ENCODE measurements at places on chromosomes 5 and 9.
A peak's percentile ranks its signal among the peaks of the same experiment; 100 is the strongest.

DNA sequence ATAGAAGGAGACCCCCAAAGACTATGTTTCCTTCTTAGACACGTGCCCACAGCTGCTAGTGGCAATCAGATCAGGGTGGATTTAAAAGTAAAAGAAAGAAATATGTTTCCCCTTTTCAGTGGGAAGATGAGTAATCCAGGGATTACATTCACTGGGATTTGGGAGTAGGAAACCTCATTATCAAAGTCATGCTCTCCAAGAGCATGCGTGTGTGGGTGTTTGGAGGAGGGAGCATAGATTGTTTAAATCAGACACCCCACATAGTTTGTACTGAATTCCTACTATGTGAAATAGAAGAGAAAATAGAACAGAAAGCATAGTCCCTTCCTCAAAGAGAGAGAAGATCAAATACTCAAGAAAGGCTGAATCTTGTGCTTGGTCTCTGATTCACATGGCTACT, 65.5 kb upstream of the TBCA start:
- DNase-seq = no peak

- no peak for DNase-seq
Measured at GRCh38 chr5:169450464-169450863, 133.1 kb upstream of the SPDL1 start.

- no peak for DNase-seq
Measured at GRCh38 chr5:138844125-138844461, 31.0 kb downstream of the LRRTM2 start.

DNA sequence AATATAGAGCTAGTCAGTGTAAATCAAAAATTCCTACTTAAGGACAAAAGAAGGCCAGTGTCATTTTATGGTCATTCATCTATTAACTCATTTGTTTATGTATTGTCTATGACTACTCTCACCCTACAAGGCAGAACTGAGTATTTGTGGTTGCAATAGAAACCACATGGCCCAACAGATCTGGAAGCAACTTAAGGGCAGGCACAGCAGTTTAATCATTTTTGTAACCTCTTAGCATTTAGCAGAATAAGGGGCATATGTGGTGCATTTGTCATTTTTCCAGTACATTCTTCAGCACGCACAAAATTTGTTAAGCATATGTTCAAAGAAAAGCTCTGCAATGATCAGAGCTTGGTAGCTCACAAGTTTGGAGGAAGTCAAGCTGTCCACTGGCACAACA, 1.1 kb downstream of the FKBP15 start:
- no peak for DNase-seq

DNA sequence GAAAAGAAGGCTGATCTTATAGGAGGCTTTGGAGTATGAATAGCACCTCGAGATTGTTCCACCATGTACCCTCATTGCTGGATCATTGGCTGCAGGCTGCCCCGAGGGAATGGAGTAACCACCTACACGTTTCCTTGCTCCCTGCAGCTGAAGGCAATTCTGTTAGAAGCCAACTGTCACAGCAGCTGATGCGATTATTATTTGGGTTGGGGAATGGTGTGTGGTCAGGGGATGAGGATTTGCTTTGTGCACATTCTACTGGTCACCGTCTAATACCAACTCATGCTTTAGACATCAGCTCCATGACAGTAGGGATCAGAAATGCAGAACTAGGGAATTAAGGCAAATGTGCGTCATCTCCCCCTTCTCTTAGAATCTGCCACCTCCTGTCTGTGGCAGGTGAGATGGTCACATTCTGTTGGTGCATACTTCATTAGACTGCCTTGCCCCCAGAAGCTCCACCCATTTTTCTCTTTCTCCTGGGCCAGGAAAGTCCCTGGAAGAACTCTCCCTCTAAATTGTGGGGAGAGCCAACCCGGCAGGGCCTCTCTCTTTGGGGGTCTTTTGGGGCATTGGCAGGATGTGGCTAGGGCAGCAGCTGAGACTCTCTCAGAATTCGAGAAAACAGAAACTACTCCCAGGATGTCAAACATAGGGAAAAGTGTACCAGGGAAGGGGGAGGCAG, 32.8 kb downstream of the NEUROG1 start:
- no peak for DNase-seq

DNA sequence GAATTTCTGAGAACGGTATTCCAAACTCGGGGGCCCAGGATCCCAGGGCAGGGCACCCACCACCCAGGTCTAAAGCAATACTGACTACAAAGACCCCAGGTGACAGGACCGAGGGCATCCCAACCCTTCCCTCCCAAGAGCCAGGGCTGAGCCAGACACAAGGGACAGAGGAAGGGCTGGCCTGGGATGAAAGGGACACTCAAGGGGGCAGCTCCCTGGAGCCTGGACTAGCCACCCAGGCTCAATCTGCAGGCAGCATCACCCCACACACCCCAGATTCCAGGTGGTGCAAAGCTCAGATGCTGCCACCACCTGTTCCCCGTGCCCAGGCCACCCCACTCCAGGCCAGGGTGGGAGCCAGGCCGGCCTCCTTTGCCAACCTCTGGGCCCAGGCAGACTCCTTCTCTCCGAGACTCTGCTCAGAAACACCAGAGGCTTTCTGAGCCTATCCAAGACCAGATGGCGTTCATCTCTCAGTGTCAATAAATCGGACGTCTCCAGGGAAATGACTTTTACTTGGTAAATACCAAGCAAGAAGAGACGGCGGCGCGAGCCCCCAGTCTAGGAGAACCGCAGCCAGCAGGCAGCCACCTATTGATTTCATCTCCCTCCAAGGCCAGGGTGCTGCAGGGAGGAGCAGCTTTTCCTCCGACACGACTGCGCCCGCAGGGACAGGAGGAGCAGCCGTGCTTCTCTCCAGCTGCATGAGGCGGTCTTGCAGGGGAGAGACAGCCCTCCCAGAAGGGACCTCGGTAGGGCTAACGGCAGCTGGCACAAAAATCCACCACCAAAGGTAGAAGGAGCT, 94.1 kb upstream of the ADAMTS2 start:
- DNase-seq = no peak

DNA sequence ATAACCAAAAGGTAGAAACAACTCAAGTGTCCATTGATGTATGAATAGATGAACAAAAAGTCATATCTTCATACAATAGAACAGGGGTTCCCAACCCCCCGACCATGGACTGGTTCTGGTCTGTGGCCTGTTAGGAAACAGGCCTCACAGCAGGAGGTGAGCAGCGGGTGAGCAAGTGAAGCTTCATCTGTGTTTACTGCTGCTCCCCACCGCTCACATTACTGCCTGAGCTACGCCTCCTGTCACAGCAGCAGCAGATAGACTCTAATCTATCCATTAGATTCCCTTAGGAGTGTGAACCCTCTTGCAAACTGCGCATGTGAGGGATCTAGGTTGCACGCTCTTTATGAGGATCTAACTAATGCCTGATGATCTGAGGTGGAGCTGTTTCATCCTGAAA, 478.0 kb downstream of the BRINP1 start:
- DNase-seq = no peak

DNA sequence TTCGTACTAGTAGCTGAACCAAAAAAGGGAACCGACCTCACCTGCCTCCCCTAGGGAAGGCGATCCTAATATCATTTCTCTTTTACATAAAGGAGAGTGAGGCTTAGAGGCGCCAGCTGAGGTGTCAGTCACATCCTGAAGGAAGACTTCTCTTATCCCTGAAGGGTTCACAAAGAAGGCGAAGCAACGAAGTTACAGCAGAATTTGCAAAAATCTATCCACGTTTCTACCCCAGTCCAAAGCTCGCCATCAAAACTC, 598 bp upstream of the KIAA1191 start:
- DNase-seq = no peak

GRCh38 chr9:23526806-23527205, 299.2 kb downstream of the ELAVL2 start:
- no peak for DNase-seq

- DNase-seq = no peak
Measured at GRCh38 chr9:130745210-130745800, 51.7 kb downstream of the EXOSC2 start.

GRCh38 chr5:123471385-123471784, 40.6 kb upstream of the CSNK1G3 start:
- DNase-seq = no peak

GRCh38 chr5:64145216-64145895, 20.3 kb upstream of the RNF180 start:
- no peak for DNase-seq

DNA sequence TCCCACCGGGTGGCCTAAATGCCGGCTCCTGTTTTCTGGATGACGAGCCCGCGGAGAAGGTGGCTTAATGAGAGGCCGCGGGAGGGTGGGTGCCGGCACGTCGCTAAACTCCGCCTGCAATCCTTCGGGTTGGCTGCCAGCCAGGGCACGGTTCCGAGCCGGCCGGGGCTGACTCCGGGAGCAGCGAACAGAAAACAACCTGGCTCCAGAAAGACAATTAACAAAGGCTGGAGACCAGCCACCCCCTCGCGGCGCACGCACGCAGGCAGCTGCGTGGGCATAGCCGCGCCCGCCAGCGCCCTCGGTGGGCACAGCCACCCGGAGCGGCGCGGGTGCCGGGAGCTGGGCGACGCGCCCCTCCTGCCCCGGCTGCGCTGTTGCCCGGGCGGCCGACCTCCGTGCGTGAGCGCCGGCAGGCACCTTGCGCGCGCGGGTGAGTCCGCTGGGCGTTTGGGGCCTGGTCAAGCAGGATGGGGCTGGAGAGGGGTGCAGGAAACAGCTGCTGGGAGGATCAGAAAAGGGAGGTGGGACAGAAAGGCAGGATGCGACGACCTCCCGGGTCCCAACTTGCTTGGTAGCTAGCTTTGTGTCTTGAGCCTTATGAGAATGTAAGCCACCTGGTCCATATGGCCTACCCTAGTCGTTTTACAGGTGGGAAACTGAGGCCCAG, at the start of gene ARHGEF37:
ARHGEF37 (plus strand) TSS at position 307 of the 670 bp plus-strand sequence. CDS start 16,272 bp downstream, outside the sequence.
- peak; percentile 12 for DNase-seq

GRCh38 chr5:94517490-94518488, 100.6 kb downstream of the KIAA0825 start:
- no peak for DNase-seq

GRCh38 chr5:133635051-133635450, 22.7 kb upstream of the FSTL4 start:
- DNase-seq = no peak

GRCh38 chr5:14202462-14202861, 59.3 kb downstream of the TRIO start:
- DNase-seq = no peak

- DNase-seq = no peak
Measured at GRCh38 chr9:109035684-109036423, 22.6 kb upstream of the CTNNAL1 start.

GRCh38 chr9:116998305-116998704, 311.2 kb downstream of the TRIM32 start:
- no peak for DNase-seq

GRCh38 chr9:33285502-33285901, 4.8 kb upstream of the NFX1 start:
- DNase-seq = no peak

DNA sequence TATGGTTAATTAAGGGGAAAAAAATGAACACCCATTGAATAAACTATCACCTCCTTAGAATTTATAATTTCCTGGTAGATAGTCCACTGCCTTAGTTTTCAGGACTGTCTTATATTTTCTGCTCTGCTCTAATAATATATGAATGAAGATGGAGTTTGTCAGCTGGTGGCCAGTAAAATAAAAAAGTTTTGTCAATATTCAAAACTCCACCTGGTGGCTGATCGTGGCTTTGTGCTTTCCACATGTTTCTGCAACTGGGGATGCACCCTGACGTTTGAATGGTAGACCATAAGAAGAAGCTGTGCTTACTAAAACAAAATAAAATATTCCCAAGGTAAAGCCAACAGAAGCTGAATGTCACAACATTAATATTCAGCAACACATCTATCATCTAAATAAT, 286.6 kb upstream of the IZUMO3 start:
- no peak for DNase-seq

GRCh38 chr9:91185193-91185886, 176.4 kb downstream of the AUH start:
- DNase-seq = no peak

DNA sequence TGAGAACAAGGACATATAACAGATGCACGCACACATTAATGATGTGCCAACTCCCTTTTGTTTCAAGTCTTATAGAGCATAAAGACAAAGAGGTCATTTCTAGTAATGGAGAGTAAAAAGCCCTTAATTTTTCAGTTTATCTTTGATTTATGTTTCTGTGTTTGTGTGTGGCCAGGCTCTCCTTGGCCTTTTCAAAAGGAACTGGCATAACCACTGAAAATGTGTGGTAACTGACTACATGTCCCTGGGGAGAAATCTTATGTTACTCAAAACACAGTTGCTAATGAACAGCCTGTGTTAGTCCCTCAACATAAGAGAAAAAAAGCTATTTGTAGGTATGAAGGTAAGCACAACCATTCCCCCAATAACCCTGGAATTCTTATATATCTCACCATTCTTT, 47.6 kb upstream of the SHOC1 start:
- DNase-seq = no peak

DNA sequence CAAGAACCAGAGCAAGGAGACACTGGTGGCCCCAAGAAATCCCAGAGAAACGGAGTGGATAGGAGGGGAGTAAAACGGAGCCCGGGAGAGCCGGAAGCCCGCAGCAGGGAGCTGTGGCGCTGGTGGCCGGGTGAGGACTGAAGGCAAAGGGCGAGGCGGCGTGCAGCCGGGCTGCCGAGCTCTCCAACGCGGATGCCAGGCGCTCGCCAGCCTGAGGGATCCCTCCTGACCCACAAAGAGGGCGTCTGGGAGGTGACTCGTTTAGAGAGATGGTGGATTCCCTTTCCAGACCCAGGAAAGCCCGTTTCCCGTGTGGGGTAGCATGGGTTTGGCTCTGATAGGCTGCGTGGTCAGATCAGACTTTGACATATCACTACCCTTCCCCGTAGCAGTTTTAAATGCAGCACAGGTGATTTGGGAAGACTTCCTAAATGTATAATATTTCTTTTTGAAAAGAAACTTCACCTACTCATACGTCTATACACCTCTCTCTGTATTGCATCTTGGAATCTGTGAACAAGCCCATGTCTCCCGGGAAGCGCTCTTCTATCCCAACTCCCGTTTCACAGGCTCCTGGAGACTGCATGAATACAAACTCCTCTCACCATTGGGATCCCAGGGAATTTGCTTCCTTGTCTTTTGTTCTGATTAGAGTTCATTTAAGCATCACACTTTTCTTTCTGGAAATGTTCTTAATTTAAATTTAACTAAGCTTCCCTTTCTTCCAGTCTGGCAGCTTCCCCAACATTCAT, 158.1 kb downstream of the C9orf152 start:
- no peak for DNase-seq

GRCh38 chr5:61142391-61142790, 19.9 kb downstream of the SMIM15 start:
- no peak for DNase-seq

GRCh38 chr9:135544981-135545635, 818 bp upstream of the OBP2A start:
- DNase-seq = no peak
